ENCODE measurements at places on chromosomes 7 and 10.
A peak's percentile ranks its signal among the peaks of the same experiment; 100 is the strongest.

- DNase-seq: no peak
Measured at GRCh38 chr7:91194841-91195240, 69.4 kb upstream of the FZD1 start.

- peak; percentile 55 for DNase-seq
Measured at GRCh38 chr7:136114966-136115762, 138.0 kb upstream of the MTPN start.

GRCh38 chr10:79266084-79266483, 81.2 kb upstream of the PPIF start:
- no peak for DNase-seq

DNA sequence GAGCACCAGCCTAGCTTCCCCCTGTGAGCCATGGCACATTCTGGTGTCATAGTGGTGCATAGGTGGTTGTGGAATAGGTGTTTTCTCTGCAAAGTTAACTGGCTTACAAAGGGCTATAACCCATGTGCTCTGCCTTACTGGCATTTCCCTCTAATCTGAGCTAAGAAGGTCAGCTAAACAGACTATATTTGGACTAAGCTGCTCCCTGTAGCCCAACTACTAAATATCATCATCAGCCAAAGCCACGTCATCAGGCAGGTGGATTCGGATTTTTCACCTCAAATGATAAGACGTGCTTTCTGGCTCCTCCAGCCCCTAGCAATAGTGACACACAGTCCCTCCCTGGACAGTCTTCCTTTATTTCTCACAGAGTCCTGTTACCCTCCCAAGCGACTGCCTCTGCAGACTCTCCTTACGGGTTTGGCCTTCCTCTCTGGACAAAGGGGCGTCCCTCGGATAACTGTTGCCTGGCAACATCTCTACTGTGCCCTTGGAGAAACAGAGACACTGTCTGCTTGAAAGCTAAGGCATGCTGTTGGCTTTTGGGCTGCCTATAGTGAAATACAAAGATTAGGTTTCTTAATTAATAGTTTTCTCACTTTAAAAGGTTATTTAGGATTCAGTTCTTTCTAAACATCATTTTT, 9.1 kb downstream of the SLC13A4 start:
- peak; percentile 47 for DNase-seq

- DNase-seq: no peak
Measured at GRCh38 chr7:142345811-142346210, 88.0 kb upstream of the PRSS58 start.

DNA sequence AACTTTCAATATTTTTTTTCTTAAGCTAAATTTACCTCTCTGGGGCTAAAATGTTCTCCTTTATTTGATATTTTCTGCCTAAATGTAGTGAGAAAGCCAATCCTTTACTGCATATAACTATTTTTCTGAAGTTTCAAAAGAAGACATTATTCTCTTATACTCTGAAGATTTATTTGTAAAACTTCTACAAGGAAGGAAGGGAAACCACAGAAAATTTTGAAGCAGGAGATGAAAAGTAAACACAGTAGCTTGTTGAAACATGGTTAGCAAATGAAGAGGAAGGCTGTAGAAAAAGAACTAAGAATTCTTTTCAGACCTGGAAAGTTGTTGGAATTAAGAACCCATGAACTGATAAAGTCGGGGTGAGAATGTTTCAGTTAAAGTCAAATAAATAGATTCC, 330.3 kb downstream of the HGF start:
- no peak for DNase-seq
